Stimulated activated CD8-positive, alpha-beta memory T cell treated with anti-CD3 and anti-CD28 coated beads, Interleukin-12 subunit alpha, Interleukin-12 subunit beta, amount 100 ng/mL, for 1 hour (primary cell): ENCODE measurements at places on chromosomes 2 and 18.

GRCh38 chr2:144553379-144553778 lies 33.5 kb upstream of the ZEB2 start:
- DNase-seq, result no peak

GRCh38 chr2:104945866-104946265 lies 92.0 kb downstream of the POU3F3 start:
- DNase-seq, result no peak

DNA sequence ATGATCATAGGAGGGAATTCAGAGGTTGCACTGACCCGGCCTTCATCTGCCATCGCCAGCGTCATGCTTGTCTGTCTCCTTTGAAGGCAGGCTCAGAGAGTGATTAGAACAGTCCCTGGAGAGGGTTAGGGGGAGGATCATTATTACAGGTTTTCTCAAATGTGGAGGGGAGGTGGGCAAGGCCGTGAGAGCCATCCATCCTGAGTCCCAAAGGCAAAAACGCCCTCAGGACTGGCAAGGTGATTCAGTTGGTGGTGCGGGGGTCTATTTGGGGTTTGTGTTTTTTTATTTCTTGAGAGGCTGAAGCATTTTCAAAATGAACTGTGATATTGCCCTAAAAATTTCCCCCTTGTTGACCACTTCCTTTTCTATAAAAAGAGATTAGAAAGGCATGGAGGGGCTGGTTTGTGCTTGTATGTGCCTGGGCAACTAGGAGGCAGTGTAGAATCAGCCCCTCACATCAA lies 39.3 kb upstream of the GYPC start:
- no peak for DNase-seq

- DNase-seq, result no peak
Observed at GRCh38 chr2:218961651-218962570, 2.4 kb downstream of the CDK5R2 start.

DNA sequence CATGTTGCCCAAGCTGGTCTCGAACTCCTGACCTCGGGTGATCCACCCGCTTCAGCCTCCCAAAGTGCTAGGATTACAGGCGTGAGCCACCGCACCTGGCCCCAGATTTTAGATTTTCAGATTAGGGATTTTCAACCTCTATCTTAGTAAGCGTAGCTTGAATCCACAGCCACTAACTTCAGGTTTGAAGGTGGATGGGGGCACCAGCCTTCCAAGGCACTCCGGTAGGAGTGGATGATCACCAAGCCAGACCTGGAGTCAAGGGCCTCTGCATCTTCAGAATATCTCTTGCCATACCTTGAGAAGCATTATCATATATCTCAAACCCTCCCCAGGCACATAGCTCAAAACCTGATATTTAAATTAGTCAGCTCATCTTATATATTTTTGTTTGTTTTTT lies 17.9 kb downstream of the GALM start:
- no peak for DNase-seq

- DNase-seq, result no peak
Observed at GRCh38 chr2:172011812-172012575, 12.2 kb downstream of the METAP1D start.

GRCh38 chr2:18527822-18528221 lies 32.6 kb downstream of the RDH14 start:
- no peak for DNase-seq

- DNase-seq, result no peak
Observed at GRCh38 chr2:118852605-118853128, 5.2 kb upstream of the EN1 start.

- no peak for DNase-seq
Observed at GRCh38 chr2:121254748-121255147, 30.3 kb downstream of the TFCP2L1 start.

DNA sequence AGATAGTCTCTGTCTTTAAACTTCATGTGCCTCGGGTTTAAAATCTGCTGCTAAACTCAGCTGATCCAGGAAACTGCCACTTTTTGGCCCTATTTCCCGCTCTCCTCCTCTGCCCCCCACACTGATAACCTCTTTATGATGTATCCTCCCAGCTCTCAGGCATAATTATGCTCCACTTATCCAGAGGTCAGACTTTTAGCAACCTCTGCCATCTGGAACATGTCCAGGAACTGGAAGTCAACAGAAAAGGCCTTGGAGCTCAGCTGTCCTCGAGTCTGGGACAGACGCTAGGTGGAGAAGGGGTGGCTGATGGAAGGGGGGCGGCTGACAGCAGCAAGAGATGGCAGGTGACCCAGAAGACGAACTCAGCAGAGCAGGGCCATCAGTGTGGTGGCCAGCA lies 41.2 kb downstream of the ASAP2 start:
- no peak for DNase-seq

- DNase-seq, result no peak
Observed at GRCh38 chr2:8309131-8309530, 372.7 kb upstream of the ID2 start.

GRCh38 chr2:14716319-14716718 lies 83.8 kb downstream of the LRATD1 start:
- DNase-seq, result no peak

DNA sequence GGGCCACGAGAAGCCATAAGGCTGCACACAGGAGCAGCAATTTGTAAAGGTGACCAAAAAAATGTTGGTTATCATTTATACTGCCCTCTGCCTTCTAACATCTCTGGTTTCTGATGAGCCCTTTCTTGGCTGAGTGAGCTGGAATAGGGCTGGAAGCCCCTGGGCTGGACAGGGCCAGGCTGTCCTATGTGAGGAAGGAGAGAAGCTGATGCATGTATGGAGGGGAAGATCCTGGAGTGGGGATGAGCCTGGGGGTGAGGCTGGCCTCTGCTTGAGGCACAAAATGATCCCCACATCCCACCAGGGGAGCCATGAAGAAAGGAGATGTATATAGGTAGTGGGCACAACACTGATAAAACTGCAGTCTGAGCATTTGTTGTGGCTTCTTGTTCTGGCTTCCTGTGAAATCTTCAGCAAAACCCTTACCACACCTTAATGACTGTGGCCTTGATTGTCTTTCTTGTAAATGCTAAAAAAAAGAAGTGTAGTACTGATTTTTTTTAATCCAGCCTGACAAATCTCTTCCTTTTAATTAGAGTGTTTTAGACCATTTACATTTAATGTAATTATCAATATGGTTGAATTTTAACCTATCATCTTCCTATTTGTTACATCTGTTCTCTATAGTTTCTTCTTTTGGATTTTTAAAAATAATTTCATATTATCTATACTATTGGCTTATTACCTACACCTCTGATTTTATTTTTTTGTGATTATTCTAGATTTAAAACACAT lies 5.6 kb downstream of the SNED1 start:
- no peak for DNase-seq

DNA sequence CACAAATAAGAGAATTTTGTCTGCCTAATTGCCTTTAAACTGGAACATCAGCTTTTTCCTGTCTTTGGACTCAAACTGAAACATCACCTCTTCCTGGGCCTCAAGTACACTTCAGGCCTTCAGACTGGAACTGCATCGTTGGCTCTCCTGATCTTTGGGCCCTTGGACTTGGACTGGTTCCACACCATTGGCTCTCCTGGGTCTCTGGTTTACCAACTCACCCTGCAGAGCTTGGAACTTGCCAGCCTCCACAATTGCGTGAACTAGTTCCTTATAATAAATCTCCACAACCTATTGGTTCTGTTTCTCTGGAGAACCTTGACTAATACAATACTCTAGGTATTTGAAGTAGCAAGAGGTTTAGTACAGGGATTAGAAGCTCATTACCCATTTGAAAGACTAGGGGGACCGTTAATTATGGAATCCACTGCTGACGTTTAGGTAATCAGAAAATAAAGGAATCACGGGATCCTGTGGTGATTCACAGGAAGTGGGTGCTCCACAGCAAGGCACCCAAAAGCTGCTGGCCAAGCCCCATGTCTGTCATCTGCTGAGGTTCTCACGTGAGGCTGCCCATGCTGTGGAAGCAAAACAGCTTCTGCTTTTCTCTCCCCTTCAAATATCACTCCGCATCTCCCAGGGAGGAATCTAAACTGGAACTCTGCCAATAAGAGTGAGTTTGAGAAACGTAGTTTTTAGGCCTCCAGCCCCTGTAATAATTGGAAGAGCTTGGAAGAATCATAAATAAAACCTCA lies 20.0 kb upstream of the SGPP2 start:
- no peak for DNase-seq

DNA sequence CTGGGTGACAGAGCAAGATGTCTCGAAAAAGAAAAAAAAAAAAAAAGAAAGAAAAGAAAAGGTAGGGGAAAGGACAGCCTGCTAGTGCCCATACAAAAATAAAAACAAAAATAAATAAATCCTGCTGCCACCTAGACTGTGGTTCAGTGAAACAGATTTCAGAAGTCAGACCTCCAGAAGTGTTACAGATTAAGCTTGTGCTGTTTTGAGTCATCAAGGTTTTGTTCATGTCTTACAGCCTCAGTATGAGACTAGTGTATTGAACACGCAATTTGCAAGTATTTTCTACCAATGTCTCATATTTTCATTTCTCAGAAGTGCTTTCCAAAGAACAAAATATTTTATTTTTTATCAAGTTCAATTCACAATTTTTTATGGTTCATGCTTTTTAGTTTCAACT lies 720.4 kb upstream of the GYPC start:
- DNase-seq, result no peak

DNA sequence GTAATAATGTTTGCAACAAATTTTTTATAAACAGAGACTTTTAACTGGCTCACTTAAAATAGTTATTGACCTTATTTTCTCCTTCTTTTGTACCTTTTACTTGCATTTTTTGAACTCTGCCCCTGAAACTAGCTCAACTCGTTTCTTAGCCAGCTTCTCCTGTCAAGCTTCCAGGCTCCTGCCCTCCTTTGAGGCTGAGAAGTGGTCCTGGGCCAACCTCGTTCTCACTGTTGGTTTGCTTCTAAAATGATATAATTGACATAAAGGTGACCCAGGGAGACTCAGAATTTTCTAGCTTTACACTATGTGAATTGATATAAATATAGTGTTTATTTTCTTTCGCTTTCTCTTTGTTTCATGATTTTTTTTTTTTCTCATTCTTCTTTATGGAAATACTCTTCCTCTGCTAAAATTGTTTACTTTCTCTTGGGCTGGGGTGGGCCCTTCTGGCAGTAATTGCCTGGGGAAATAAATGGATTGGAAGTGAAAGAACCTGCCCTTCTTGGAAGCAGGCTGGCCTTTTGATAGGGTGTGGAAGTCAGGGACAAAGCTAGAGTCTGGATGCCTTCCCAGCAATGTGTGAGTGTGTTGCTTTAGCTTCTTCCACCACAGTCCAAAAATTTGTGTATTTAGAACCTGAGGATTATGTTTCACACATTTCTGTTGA lies 30.7 kb downstream of the GPD2 start:
- DNase-seq, result no peak

DNA sequence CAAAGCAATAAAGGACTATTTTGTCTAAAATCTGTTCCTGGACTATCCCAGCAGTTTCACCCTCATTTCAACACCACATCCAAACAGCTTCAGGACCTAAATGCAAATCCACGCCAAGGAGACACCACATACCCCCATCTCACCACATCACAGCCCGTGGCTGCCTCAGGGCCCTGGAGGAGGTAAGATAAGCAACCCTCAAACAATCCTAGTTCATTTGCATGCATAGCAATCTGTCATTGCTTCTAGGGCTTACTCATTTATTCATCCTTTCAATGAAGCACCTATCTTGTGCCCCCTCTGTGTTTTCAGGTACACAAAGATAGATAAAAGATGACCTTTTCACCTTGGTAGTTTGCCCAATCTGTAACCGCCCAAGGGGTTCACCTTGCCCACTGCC lies 86.5 kb downstream of the VSNL1 start:
- DNase-seq, result no peak

DNA sequence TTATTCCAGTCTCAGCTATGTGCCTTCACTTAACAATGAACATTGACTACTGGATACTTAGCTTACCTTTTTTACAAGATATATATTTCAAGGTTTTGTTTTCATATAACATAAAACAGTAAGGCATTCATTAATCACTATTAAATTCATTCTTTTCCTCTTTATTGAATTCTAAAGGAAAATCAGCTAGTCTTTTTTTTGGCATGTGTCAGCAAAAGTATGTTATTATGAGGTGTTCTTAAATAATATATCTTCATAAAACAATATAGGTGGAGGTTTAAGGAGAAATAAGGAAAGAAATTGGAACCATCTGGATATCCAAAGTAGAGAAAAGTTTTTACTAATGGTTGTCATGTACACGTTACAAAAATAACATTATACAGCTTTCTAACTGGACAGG lies 472.6 kb downstream of the ARHGAP15 start:
- DNase-seq, result no peak

GRCh38 chr2:6893876-6894482 lies 16.4 kb downstream of the RSAD2 start:
- no peak for DNase-seq

DNA sequence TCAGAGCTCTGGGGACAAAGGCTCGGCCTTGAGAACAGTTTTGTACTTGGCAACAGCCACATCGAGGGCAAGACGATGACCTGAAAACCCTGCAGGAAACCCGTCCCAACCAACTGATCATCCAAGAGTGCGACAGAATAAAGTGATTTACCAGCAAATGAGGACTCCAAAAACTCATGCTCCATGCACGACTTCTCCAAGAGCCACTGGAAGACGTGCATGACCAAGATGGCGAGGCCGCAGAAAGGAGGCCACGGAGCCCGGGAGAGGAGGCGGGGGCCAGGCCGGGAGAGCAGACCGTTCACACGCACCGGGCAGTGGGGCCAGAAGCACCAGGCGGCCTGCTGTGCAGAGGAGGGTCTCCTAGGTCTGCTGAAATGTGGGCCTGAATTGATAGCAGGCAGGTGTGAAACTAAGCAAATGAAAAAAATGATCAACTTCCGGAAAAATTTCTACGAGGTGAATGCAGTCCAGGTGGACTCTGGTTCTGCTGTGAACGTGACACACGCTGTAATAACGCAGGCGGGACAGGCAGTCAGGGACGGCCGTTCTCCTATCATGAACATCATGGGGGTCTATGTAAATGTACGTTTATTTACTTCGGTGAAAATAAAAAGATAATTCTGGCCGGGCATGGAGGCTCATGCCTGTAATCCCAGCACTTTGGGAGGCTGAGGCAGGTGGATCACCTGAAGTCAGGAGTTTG lies 252.2 kb downstream of the HDAC4 start:
- DNase-seq, result no peak
